Thoracic aorta (tissue), 2 donors: ENCODE measurements at places on chromosomes 7 and 10.

- DNase-seq: no peak
Measured at GRCh38 chr10:110947061-110947595, 27.7 kb downstream of the SHOC2 start.

- DNase-seq: no peak
Measured at GRCh38 chr7:94676431-94676830, 20.5 kb upstream of the SGCE start.

DNA sequence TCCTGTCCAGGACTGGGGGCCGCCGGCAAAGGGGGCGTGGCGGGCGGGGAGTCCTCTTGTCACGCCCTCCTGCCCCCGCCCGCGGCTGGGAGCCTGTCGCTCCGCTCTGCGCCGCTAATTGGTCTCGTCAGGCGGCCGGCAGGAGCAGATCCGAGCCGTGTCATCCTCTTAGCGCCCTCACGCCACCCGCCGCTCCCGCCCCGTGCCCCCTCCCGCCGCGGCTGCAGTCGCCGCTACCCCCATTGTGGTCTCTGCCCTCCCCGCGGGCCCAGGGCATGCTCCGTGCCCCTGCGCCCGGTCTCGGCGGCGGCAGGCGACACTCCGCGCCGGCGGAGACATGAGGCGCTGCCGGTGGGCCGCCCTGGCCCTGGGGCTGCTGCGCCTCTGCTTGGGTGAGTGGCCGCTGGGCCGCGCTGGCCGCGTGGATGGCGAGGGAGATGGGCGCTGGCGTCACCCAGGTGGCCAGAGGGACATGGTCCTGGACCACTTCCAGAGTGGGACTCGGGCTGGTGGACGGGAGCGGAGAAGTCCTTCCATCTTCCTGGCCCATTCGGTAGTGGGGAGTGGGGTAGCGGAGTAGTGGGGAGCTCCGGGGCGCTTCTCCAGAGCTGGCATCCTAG, at the start of gene CDHR1:
CDHR1 (plus strand) TSS at position 114 of the 620 bp plus-strand sequence; CDS start at position 338, 224 bp downstream.
- no peak for DNase-seq

- DNase-seq: no peak
Measured at GRCh38 chr10:78342827-78343653, 309.4 kb downstream of the RPS24 start.

GRCh38 chr10:20962165-20962564, 65.1 kb upstream of the NEBL start:
- no peak for DNase-seq

DNA sequence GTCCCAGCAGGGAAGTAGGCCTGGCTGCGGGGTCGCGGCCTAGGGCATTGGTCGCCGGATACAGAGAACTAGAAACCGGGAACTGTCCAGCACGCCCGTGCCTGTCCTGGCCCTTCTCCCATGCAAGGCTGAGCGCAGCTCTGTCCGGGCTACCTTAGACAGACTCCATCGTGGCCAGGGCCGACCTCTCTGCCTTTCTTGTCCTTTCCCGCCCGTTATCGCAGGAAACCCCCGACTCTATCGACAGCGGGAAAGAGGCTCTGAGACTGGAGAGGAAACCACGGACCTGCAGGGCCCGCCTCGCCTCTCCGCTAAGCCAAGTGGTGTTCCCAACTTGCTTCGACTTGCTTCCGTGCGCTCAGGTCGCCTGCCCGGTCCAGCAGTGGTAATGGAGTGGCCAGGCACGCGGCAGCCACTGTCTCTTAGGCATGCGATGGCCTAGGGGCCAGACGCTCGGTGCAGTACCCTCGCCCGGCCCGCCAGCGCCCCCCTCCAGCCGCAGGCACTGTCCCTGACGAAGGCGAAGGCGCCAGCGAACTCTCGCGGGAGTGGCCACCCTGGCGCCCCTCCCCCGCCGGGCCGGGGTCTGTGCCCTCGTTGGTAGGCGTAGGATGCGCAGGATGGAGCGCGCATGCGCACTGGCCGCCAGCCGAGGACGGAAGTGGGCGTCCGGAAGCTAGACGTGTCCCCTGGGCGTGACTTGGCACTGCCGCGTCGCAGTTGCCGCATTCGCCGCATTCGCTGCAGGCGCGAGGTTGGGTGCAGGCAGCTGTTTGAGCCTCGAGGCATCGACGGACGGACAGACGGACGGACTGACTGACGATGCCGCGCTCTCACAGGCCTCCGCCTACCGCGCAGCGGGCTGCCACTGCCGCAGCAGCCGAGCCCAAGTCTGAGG, 54.4 kb downstream of the MCMBP start:
- no peak for DNase-seq

DNA sequence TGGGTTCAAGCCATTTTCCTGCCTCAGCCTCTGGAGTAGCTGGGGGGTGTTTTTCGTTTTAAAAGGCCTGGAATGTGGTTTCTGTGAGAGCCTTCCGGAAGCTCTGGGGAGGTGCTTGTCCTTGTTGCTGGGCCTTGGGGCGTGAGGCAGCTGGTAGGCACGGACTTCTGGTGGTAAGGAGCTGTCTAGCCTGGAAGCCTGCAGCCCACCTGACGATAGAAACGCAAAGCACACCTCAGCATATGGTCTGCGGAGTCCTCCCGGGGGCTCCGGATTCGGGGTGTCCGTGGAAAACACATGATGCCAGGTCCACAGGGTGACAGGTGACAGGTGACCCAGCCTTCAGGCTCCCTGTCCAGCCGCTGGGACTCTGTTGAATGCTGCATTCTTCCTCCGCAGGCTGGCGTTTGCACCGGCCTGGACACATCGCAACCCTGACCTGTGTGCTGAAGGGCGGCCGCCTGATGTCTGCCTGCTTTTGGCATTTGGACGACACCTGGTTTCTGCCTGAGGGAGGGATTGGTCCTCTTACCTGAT, 37.3 kb downstream of the INPP5A start:
- DNase-seq: no peak

GRCh38 chr7:130878785-130879184, 144.8 kb upstream of the KLF14 start:
- DNase-seq: no peak

DNA sequence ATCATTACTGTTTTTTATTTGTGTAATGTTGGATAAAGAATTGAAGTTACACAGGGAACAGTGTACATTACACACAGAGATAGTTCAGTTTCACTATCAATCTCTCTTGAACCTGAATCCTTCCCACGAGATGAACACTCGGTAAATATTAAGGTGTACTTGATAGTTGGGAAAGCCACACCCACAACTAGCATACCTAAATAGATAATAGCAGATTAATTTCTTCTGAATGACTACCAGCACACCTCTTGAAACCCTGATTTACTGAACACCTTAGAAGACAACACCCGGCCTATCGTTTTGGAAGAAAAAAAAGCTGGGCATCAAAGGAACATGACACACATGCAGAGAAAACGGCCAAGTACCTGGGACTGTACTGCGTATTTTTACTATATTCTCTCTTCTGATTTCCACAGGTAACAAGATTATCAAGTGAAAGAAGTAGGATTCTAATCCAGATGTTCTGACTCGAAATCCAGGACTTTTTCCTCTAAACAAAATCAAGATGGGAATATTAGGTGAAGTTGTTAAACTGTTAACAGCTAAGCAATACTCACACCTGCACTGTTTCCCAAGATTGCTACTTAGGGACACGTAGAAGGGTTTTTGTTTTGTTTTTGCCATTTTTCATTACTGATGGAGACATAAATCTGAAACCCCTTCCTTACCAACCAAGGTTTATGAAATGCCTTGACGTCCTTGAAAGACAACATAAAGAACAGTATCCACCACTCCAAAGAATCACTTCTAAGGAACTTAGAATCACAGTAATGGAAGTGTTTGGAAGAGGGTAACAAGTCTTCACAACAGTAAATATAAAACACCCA, 1.0 kb downstream of the CCDC186 start:
- no peak for DNase-seq

DNA sequence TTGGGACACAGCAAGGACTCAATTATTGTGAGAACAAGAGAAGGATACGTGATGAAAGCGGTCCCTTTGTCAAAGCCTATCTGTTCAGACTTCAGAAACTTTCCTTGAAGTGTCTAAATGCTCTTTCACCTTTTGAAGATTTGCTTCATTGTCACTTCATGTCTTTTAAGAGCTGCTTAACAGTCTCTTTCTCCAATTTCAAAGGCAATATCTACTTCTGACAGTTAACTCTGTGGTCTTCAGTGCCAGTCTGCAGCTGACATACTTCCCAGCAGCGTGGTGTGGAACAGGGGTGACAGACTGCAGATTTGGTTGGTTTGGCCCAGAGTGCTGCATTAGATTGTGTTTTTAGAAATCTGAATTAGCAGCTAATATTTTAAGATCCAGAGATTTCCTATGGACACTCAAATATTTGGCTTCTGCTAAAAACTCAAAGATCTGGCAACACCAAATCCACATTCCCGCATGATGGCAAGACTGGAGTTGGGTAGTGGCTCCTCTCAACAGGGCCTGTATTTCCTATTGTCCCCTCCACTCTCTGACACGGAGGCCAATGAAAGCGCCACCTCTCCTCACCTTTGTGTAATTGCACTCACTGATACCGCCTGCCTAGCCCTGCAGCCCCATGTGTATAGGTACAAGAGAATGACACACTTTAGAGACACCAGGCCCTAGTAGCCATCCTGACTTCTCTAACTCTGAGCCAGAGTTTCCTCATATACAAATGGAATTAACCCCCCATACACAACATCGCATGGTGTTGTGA, 11.5 kb downstream of the SCRN1 start:
- DNase-seq: no peak

DNA sequence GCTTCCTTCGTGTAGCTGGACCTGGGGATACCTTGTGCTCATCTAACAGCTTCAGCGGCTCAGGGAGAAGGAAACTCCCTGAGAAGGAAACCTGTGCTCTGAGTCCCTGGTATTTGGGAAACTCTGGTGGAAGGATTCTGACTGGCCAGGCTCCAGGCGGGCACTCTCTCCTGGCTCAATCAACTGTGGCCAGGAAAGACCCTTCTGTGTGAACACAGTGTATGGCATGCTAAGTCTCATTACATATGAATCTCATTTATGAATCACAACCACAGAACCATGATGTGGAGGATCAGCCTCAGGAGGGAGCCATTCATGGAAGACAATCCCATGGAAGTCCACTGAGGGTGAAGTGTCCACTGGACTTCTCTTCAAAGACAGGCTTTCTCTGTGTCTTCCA, 20.9 kb downstream of the NPS start:
- DNase-seq: no peak

DNA sequence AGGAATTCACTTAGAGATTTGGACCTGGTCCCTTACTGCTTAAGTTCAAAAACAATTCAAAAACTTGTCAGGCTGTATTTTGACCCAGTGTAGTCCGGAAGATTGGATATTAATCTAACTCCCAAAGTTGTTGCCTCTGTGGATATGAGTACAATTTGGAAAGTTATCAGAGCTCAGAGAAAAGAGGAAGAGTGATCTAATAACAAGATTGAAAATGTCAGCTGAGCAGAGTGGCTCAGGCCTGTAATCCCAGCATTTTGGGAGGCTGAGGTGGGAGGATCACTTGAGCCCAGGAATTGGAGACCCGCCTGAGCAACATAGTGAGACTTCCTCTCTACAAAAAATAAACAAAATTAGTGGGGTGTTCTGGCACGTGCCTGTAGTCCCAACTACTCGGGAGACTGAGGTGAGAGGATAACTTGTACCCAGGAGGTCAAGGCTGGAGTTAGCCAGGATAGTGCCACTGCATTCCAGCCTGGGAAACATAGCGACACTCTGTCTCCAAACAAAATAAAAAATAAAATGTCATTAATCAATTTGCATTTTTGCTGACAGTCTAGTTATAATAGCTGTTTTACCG, 3.2 kb upstream of the ASCC1 start:
- no peak for DNase-seq

DNA sequence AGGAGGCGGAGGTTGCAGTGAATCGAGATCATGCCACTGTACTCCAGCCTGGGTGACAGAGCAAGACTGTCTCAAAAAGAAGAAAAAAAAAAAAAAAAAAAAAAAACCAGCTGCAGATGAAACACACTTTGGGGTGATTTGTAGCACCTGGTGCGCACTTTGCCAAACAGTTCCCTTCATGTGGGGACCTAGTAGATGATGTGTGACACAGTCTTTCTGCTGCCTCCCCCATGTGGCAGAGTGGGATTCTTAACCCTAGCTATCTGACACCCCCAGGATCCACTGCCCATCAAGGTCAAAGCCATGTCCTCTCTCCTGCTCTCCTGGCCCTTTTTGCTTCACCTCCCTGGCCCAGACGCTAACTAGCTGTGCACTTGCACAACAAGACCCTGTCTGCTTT, 52.1 kb upstream of the PDZD8 start:
- DNase-seq: no peak

- DNase-seq: no peak
Measured at GRCh38 chr7:14902589-14903067, at the start of gene DGKB. Gene DGKB, minus strand, starts transcription at chr7:14902751.

- DNase-seq: no peak
Measured at GRCh38 chr10:75919913-75920312, 488.5 kb downstream of the LRMDA start.

- peak; percentile 11 for DNase-seq
Measured at GRCh38 chr7:24572393-24572996, 757 bp upstream of the PALS2 start.

DNA sequence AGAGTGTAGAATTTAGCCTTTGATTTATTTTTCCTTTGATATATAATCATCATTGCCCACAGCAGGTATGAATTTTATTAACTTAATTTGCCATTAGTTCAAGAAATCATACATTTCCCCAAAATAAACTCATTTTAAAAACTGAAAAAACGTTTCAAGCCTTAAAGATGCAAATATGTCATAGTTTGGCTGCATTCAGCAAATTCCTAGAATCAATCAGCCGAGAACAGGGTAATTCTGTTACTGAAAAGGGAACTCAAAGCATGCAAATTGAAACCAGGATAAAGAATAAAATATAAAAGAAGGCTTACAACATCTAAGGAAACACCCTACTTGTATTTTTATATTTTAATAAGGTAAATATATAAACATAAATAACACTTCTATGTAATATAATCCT, 233.8 kb upstream of the PRKCQ start:
- DNase-seq: no peak

GRCh38 chr10:17668435-17669184, 24.7 kb downstream of the STAM start:
- DNase-seq: no peak

- no peak for DNase-seq
Measured at GRCh38 chr10:122342293-122343134, 32.0 kb upstream of the PLEKHA1 start.

GRCh38 chr7:71135663-71136062, 3.7 kb downstream of the GALNT17 start:
- no peak for DNase-seq

- no peak for DNase-seq
Measured at GRCh38 chr7:89687211-89687610, 467.1 kb upstream of the STEAP1 start.
